ENCODE measurements at places on chromosomes 1 and 21.

GRCh38 chr21:29359718-29360117 is 61.0 kb downstream of the BACH1 start:
- H3K27ac ChIP-seq, result peak overlapping the region; percentile 27
- H3K4me1 ChIP-seq, result peaks cover 33% of the 10 kb centered on the region
- H3K27me3 ChIP-seq, result peaks cover 2% of the 10 kb centered on the region
- DNase-seq, result no peak
- H3K4me3 ChIP-seq, result no peak overlapping the region

- peak overlapping the region; percentile 95 for H3K27ac ChIP-seq
- H3K4me1 ChIP-seq, result peaks cover 40% of the 10 kb centered on the region
- peak overlapping the region; percentile 71 for H3K4me3 ChIP-seq
- peak; percentile 98 for DNase-seq
These were observed 40.1 kb downstream of the SLC2A7 start for GRCh38 chr1:8985915-8986813.

- no peak overlapping the region for H3K27ac ChIP-seq
- no peaks in the 10 kb centered on the region for H3K36me3 ChIP-seq
- no peaks in the 10 kb centered on the region for H3K27me3 ChIP-seq
- no peak for DNase-seq
- peaks cover 15% of the 10 kb centered on the region for H3K4me1 ChIP-seq
These were observed 115.8 kb downstream of the PLPPR5 start for GRCh38 chr1:98888869-98889268.

DNA sequence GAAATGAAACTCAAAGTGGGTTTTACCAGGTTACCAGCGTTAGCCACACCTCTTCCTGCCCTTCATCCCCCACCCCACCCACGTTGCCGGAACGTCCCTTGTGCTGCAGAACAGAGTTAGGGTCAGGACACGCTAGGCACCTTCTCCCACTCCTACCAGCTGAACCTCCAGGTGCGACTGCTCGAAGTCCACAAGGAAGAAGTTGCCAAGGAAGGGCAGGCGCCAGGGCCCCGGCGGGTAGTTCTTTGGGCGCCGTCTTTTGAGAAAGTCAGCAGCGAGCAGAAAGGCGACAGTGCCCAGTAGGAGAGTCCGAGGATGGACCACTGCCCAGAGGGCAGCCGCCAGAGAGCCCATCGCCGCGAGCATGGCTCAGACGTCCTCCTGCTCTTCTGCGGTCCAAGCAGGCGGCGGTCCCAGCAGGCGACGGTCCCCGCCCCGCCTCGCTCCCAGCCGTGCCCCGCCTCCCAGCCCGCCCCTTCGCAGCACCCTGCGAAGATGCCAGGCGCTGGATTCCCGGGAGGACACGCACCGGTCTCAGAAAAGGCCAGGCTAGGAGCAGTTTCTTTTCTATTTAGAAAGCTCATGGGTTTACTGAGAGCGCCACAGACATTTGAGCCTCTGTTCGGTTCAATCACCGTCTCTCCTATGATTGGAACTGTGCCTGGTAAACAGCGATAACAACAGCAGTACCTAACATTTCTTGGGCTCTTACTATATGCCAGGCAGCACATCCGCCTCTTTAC is at the start of gene CYP2J2:
Gene CYP2J2 (minus strand): TSS at position 393 of the 743 bp plus-strand sequence. CDS start 27 bp downstream, at position 366.
- H3K27ac ChIP-seq, result no peak within 1 kb of the TSS
- H3K27me3 ChIP-seq, result peaks cover 1% of the 10 kb centered on the region
- no peak for DNase-seq
- no peaks in the 10 kb centered on the region for H3K36me3 ChIP-seq

DNA sequence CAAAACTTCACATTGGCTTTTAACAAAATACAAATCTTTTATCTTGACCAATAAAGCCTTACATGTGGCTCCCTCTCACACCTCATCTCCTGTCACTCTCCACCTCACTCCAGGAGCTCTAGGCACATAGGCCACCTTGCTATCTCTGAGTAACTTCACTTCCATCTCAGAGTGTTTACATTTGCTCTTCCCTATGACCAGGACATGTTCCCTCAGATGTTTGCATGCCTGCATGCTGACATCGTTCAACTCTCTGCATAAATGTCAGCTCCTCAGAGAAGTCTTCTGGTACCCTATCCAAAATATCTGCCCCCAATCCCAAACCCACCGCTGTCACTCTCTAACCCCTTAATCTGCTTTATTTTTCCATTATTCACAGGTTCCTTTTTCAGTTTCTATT is 110.9 kb downstream of the TOMM20 start:
- H3K27ac ChIP-seq, result peak overlapping the region; percentile 83
- peaks cover 51% of the 10 kb centered on the region for H3K4me1 ChIP-seq
- peaks cover 2% of the 10 kb centered on the region for H3K27me3 ChIP-seq
- H3K36me3 ChIP-seq, result peaks cover 25% of the 10 kb centered on the region
- no peak for DNase-seq
- H3K4me3 ChIP-seq, result peak overlapping the region; percentile 7

- no peak overlapping the region for H3K27ac ChIP-seq
- H3K27me3 ChIP-seq, result peaks cover 7% of the 10 kb centered on the region
- H3K36me3 ChIP-seq, result peaks cover 4% of the 10 kb centered on the region
- H3K4me1 ChIP-seq, result no peaks in the 10 kb centered on the region
- H3K4me3 ChIP-seq, result no peak overlapping the region
These were observed 295.3 kb downstream of the PTPRU start for GRCh38 chr1:29531596-29531995.

- H3K27me3 ChIP-seq, result peaks cover 5% of the 10 kb centered on the region
- peak; percentile 82 for DNase-seq
- peak within 1 kb of the TSS; percentile 93 for H3K27ac ChIP-seq
- H3K4me1 ChIP-seq, result peaks cover 20% of the 10 kb centered on the region
These were observed at the start of gene LGALS8 for GRCh38 chr1:236523704-236524141. LGALS8 (plus strand) TSS chr1:236523982; CDS start chr1:236526071, 2,089 bp downstream.

GRCh38 chr1:2587071-2587859 is 688 bp downstream of the PRXL2B start:
- peaks cover 11% of the 10 kb centered on the region for H3K4me1 ChIP-seq
- DNase-seq, result no peak
- H3K4me3 ChIP-seq, result peak overlapping the region; percentile 81
- no peaks in the 10 kb centered on the region for H3K36me3 ChIP-seq
- peaks cover 4% of the 10 kb centered on the region for H3K27me3 ChIP-seq
